ENCODE measurements at places on chromosomes 1 and 21.

- DNase-seq = no peak
Measured at GRCh38 chr1:228841632-228842031, 106.4 kb downstream of the RHOU start.

DNA sequence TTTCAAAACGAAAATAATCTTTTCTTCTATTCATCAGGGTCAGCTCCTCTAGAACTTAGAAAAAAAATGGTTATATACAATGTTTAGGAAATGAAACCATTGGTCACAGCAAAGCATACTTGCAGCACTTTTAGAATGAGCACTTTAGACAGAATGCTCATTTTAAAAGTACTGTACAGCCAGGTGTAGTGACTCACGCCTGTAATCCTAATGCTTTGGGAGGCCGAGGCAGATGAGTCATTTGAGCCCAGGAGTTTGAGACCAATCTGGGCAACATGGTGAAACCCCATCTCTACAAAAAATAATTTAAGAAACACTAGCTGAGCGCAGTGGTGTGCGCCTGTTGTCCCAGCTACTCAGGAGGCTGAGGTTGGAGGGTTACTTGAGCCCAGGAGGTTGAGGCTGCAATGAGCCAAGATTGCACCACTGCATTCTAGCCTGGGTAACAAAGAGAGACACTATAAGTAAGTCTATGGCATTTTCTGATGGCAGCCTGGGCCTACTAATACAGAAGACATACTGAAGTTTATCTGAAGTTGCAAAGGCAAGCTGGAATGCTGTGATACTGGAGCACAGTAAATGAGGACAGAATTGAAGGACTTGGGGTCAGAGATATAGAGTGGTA lies 48.9 kb upstream of the ZNF326 start:
- DNase-seq = no peak

GRCh38 chr21:25872271-25872670 lies 137.5 kb downstream of the GABPA start:
- DNase-seq = no peak

DNA sequence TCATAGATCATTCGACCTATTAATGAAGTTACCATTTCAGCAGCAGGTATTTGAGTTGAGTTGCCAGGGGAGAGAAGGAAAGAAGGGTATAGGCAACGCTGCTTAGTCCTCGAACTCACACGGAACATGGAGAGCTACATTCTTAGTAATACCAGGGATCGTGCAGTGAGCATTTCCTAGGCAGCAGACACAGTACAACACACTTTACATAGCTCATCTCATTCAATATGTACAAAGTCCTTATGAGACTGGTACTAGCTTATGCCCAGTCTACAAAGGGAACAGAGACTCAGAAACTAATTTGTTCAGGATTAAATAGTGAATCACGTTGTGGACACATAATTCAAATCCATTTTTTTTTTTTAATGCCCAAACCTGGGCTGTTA lies 25.6 kb downstream of the IRF2BP2 start:
- peak; percentile 31 for DNase-seq

DNA sequence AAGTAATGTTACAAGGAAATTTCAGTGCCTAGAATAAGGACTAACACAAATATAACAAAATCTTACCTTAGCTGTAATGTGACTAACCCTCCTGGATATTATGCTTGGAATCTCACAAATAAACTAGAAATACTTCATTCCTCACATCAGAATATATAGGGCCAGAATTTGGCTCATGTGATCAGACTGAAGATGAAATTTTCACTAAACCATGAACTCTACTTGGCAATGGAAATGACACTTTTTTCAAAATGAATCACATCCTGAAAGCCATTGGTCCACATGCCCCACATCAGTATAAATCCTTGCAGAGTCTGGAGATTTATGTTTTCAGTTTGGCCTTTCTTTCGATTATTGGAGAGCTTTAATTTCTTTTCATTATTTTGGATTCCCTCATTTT lies 227.8 kb downstream of the NRIP1 start:
- no peak for DNase-seq

DNA sequence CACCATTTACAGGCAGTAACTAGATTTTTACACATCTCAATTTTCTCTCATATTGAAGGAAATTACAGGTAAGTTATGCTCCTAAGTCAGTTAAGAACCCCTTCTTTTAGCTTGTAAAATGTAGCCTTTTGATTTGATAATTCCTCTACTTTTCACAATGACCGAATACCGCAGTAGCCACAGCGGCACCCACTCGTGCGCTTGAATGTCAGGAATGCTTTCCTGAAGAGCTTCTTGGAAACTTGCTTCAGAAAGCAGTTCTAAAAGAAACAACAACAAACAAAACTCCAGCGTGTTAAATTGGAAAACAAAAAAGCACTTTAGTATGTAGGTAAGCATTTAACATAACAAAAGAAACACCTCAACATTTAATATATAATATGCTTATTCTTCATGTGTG lies 9.9 kb upstream of the DNTTIP2 start:
- DNase-seq = no peak

DNA sequence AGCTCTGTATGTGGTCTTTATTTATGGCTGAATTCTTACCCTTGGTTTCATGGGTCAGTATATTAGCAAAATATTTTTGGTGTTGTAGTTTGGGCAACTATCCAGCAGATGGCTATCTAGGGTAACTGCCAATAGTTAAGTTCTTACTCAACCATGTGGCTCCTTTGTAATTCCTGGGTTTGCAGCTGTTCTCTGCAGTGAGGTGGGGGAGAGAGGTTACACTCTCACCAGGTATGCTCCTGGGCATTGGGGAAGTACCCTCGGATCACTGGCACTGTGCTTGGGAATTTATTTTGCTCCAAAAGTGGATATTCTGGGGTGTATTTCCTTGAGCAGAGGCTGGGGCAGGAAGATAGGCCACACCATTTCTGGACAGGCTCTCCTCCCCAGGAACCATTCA lies 436.7 kb upstream of the TMPRSS15 start:
- DNase-seq = no peak

GRCh38 chr1:220321758-220322157 lies 49.5 kb upstream of the RAB3GAP2 start:
- peak; percentile 66 for DNase-seq

DNA sequence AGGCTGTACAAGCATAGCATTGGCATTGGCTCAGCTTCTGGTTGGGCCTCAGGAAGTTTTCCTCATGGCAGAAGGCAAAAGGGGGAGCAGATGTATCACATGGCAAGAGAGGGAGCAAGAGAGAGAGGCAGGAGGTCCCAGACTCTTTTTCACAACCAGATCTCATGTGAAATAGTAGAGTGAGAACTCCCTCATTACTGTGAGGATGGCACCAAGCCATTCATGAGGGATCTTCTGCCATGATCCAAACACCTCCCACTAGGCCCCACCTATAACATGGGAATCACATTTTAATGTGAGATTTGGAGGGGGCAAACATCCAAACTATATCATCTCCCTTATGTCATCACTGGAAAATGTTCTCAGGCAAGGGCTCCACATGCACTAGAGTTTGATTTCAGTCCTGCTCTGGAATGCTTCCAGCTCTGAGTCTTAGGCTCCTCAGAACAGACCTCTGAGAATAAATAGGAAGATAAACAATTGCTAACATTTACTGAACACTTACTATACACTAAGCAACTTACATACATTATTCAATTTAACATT lies 39.4 kb upstream of the VTCN1 start:
- DNase-seq = no peak

DNA sequence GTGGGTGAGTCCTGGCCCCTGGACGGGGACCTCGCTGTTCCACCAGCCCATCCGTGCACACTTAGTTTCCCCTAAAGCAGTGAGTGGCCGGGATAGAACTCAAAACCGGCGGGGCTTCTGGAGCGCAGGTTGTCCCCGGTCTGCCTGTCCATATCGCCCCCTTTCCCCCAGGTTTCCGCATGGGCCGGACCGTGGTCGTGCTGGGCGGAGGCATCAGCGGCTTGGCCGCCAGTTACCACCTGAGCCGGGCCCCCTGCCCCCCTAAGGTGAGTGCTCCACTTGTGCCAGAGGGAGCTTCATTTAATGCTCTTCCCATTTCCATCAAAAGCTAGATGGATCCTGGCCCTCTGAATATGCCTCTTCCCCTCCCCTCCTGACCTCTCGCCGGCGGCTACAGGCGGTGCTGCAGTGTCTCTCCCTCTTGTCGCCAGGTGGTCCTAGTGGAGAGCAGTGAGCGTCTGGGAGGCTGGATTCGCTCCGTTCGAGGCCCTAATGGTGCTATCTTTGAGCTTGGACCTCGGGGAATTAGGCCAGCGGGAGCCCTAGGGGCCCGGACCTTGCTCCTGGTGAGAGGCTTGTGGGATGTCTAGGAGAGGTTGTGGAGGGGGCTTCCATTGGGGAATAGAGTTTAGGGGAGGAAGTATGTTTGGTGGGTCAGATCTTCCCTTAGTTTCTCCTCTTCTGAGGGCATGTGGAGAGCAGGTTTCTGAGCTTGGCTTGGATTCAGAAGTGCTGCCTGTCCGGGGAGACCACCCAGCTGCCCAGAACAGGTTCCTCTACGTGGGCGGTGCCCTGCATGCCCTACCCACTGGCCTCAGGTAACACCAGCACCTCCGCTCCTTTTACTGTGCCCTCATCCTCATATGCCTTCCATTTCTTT lies 683 bp downstream of the PPOX start:
- DNase-seq = no peak

DNA sequence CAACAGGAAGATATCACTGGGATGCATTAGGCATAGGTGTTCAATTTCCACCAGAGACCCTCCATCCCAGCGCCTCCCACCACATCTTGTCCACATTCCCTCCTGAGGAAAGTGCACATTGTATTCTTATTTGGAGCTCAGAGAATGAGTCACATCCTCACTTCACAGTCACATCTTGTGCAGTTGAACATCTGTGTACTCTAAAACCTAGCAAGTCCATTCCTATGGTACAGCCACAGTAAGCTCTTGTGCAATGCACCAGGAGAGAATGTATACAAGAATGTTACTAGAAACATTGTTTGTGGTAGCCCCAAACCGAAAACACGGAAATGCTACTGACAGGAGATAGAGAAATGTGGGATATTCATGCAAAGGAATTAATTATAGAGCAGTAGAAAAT lies 1.6 kb upstream of the KDF1 start:
- no peak for DNase-seq

DNA sequence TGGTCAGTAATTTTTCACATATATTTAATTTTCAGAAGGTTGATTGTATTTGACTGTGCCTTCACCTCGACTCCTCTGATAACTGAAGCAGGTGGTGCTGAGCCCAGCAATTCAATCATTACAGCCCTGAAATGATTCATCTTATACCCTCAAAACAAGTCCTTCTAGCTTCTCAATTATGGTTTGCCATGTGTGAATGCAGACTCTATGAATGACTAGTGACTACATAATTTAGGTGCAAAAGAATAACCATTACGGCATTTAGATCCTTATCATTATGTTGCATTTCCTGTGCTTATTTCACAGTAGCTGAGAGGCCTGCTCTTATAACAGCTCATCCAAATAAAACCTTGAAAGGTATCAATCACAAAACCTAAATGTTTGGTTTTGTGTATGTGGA lies 54.0 kb upstream of the COL11A1 start:
- no peak for DNase-seq

DNA sequence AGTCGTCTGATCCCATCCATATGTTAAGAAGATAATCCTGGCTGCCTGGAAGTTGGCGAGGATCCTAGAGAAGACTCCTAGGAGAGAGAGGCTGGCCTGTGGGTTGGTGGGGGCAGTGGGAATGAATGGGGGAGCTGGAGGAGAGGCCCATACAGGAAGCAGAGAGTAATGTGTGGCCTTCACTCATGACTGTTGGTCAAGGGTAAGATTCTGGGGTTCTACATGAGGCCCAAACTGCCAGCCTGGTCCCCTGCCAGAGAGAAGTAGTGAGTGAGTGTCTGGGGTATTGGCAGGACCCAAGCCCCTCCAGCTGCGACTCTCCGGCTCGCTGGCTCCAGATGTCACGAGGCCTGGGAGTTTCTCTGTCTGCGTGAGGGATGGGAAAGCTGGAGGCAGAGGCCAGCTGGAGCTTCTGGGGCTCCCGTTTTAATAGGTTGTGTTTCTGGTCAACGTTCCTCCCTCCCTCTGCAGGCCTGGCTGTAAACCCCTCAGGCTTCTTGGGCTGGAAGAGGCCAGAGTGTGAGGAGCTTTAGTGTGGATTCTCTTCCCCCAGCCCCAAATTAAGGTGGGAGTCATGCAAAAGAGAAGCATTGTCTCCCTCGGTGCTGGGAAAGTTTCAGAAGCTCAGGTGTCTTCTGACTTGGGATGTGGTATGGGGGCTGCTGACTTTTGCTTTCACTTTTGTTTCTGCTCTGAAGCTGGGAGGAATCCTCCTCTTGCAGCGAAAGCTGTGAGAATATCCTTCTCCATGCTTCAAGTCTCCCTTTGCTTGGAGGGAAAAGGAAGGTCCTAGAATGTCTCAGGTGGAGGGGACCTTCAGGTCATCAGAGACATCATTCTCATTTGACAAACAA lies 2.6 kb downstream of the TMEM51 start:
- DNase-seq = no peak

DNA sequence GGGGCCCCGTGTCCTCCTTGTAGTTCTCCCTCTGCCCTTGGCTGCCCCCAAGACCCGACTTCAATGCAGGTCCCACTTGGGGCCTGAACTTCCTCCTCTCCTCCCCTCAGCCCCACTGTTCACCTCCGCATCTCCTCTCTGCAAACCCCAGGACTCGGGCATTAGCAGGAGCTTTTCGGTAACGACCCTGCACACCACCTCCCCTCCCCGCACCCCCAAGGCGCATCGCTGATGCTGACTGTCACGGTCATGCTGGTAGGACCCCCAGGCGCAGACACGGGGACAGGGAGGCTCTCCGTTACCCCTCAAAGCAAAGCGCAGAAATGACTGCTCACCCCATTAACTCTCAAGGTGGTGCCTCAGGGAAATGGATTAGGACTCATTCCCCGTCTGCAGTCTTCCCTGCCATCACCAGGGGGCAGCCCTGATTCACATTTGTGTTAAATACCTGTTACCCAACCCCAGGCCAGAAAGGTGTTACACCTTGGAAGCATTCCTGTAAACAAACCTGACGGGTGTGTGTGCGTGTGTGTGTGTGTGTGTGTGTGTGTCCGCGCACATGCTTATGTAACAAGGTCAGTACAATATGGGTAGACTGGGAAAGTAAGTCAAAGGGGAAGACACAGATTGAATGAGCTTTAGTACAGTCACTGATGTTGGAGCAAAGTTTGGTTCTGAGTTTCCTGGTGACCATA lies 6.4 kb upstream of the GUCA2B start:
- no peak for DNase-seq

DNA sequence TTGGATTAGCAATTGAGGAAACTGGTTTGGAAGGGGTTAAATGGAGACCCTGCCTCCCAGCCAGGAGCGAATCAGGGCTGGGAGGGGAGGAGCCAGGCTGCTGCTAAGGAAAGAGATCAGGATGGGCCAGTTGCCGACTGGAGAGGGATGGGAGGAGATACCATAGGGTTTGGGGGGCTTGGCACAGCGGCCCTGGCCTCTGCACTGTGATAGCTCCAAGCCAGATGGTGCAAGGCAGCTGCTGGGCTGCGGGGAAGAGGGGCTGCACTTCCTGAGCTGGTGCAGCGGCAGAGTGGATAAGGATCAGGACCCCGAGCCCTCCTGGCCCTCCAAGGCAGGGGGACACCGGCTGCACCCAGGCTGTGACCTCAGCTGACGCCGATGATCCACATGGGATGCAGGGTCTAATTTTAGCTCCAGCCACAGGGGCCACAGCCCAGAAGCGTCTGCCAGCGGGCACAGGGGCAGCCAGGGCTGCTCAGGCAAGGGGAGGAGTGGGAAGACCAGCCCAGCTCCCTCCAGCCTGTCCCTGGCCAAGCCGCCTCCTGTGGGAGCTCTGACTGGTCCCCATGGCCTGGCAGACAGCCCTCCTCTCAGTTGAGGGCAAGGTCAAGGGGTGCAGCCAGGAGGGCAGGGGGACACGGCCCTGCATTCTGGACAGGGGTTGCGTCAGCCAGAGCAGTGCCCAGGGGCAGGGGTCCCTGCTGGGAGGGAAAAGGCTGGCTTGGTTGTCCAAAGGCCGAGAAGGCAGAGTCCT lies at the start of gene EXTL1:
TSS of gene EXTL1 (plus strand) at position 129 of the 757 bp plus-strand sequence. CDS start 872 bp downstream, outside the sequence.
- DNase-seq = no peak
